Immature natural killer cell (primary cell): ENCODE measurements at places on chromosomes 7 and 10.

GRCh38 chr10:87753995-87754866 is 63.8 kb downstream of the ATAD1 start:
- DNase-seq = no peak

DNA sequence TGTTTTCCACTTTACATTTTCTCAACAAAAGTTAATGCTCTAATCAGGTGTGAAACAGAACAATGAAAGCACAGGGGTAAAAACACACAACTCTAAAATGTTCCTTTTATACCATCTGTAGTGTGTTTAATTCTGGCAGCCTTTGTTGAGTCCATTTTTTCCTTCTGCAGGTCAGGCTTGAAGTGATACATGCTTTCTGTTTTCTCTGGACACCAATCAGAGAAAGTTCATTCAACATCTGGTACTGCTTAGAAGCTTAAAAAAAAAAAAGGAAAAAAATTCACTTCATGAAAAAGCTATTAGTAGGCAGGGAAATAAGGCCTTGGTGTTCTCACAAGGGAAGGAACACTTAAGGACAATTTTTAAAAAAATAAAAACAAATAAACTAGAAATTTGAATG is 231.3 kb upstream of the RHOBTB1 start:
- no peak for DNase-seq

- DNase-seq = no peak
These were observed 224.7 kb upstream of the ADARB2 start for GRCh38 chr10:1961989-1962388.

DNA sequence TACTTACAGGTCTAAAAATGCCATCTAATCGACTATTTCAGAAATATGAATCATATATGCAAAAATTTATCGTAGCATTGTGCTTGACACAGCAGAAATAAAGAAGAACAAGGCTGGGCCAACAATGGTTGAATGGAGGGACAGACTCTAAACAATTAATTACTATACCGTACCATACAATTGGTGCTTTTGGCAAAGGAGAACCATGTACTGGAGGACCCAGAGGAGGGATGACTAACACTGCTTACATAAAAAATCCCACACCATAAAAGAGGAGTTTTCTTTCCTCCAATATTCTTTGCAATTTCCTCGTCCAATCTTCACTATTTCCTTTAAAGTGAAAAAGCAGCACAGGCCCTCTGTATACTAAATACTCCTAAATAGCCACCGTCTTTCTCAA is 94.1 kb downstream of the SGMS1 start:
- no peak for DNase-seq

DNA sequence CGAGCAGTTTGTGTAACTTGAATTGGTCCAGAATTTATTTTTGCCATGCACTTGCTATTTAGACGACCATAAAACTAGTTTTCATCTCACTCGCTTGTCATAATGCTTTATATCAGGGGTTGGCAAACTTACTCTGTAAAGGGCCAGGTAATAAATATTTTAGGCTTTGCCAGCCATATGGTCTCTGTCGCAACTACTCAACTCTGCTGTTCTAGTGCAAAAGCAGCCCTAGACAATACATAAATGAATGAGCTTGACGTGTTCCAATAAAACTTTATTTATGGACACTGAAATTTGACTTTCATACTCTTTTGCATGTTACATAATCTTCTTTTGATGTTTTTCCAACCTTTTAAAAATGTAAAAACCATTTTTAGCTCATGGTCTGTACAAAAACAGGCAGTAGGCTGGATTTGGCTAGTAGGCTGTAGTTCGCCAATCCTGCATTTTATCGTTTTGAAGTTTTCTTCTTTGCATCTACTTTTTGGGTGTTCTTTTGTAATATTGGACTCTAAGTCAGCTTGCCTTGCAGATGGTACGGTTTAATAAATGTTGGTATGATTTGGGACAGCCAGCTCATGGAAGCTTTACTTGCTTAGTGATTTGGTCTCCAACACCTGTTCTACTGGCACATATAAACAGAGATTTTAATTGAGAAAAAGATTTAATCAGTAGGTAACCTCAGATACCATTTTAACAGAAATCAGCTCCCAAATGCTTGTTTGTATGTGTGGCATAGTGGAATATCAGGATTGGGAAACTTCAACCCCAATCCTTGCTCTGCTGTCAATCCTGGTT is 25.6 kb downstream of the SND1 start:
- DNase-seq = no peak

DNA sequence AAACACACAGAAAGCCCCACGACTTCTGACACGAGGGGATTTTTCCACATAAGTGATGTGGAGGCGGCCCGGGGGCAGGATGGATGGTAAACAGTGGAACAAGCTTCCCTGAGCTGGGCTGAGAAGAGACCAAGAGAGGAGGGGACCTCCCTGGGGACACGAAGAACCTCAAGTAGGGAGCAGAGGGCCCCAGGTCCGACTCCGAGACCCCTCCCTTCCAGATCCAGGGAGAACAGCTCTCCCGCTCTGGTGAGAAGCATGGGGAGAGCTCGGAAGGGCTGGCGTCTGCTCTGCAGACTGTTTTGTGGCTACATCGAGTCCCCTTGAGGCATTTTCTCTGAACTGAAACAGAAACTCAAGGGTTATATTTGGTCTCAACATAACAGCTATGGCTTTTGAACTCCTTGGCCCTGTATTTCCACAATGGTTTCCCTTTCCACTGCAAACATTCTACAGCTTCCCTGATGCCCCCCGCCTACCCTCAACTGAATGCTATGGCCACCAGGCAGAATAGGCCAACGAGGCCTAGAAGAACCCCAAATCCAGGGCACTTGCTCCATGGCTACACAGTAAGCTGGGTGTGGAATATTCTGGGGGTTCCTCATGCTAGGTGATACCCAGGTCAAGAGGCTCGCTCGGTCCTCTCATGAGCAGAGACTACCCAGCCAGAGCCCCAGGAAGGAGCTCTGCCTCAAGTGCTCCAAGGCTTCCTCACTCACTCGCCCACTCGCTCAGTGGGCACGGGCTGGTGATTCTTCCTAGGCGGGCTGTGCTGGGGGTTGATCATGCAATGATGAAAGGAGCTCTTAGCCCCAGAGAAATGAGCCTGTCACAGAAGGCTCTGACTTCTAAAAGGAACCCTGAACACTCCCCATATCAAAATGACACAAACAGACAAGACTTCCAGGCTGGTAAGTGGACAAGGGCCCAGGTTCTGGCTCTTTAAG is 47.5 kb downstream of the FAM53B start:
- peak; percentile 54 for DNase-seq

DNA sequence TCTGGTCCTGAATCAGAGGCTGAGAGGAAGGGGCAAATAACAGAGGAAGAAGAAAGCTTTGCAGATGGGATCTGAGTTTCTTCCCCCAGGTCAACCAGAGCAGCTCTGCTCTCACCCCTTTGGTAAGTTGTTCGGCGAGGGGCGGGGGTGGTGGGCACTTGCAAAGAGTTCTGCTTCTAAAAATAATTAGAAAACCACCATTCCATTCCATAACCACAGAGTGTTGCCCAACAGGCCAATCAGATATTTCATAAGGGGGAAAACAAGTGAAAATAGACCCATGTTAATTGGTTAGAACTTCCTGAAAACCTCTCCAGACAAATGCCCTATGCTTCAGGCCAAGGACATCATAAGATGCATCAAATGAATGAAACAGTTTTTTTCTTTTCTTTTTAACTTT is 43.6 kb upstream of the R3HCC1L start:
- no peak for DNase-seq

DNA sequence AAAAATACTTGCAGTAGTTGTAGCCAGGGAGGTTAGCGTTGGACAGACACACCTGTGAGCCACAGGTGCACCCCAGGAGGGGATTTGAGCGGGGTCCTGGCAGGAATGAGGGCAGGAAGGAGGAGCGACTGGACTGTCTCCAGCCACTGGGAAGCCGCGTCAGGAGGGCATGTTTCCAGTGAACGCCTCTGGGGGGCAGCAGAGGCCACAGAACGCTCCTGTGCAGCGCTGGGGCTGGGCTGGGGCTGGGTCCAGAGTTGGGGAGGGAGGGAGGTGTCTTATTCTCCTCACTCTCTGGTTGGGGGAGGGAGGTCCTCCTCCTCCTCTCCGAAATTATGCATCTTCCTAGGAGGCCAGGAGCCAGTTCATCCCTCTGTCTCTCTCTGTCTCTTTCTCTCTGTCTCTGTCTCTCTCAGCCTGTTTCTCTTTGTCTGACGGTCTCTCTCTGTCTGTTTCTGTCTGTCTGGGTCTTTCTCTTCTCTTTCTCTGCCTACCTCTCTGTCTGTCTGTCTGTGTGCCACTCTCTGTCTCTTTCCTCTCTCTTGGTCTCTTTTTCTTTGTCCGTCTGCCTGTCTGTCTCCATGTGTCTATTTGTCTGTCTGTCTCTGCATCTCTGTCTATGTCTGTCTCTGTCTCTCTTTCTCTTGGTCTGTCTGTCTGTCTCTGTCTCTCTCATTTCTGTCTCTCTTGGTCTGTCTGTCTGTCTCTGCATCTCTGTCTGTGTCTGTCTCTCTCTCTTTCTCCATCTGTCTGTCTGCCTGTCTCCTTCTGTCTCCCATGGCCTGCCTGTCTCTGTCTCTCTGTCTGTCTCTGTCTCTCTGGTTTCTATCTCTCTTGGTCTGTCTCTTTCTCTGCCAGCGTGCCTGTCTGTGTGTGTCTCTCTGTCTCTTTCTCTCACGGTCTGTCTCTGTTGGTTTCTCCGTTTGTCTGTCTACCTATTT is 9.9 kb upstream of the PSMG3 start:
- peak; percentile 67 for DNase-seq

- no peak for DNase-seq
These were observed 9.9 kb downstream of the STARD3NL start for GRCh38 chr7:38187794-38188440.

- DNase-seq = no peak
These were observed 25.0 kb downstream of the SHH start for GRCh38 chr7:155787171-155787851.

- no peak for DNase-seq
These were observed 183.7 kb downstream of the TRIL start for GRCh38 chr7:28774261-28774988.

DNA sequence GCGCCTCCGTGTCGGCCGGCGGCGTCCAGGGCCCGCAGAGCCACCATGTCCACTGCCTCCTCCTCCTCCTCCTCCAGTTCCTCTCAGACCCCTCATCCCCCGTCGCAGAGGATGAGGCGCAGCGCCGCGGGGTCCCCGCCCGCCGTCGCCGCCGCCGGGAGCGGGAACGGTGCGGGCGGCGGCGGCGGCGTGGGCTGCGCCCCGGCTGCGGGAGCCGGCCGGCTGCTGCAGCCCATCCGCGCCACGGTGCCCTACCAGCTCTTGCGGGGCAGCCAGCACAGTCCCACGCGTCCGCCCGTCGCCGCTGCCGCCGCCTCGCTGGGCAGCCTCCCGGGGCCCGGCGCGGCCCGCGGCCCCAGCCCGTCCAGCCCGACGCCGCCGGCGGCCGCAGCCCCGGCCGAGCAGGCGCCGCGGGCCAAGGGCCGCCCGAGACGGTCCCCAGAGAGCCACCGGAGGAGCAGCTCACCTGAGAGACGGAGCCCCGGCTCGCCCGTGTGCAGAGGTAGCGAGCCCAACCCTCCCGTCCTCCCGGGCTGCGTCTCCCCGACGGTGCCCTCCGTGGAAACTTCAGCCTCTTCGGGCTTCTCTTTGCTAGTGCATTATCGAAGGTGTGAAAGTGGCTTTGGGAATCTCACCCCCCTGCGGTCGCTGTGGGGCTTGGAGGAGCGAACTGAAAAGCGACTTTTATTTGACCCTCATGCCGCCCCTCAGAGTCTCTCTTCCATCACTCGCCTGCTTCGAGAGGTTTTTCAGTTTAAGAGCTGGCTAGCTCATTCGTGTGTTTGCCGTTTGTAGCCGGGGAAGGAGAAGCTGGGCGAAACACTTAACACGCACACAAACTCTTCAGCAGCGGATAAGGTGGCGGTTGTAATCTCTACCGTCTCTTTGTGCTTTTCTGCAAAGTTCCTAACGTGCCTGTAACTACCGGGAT is 975 bp downstream of the GLCCI1 start:
- peak; percentile 59 for DNase-seq

GRCh38 chr7:29593459-29593858 is 29.8 kb downstream of the PRR15 start:
- DNase-seq = no peak

- DNase-seq = no peak
These were observed 394.1 kb upstream of the PHF14 start for GRCh38 chr7:10579561-10579960.

DNA sequence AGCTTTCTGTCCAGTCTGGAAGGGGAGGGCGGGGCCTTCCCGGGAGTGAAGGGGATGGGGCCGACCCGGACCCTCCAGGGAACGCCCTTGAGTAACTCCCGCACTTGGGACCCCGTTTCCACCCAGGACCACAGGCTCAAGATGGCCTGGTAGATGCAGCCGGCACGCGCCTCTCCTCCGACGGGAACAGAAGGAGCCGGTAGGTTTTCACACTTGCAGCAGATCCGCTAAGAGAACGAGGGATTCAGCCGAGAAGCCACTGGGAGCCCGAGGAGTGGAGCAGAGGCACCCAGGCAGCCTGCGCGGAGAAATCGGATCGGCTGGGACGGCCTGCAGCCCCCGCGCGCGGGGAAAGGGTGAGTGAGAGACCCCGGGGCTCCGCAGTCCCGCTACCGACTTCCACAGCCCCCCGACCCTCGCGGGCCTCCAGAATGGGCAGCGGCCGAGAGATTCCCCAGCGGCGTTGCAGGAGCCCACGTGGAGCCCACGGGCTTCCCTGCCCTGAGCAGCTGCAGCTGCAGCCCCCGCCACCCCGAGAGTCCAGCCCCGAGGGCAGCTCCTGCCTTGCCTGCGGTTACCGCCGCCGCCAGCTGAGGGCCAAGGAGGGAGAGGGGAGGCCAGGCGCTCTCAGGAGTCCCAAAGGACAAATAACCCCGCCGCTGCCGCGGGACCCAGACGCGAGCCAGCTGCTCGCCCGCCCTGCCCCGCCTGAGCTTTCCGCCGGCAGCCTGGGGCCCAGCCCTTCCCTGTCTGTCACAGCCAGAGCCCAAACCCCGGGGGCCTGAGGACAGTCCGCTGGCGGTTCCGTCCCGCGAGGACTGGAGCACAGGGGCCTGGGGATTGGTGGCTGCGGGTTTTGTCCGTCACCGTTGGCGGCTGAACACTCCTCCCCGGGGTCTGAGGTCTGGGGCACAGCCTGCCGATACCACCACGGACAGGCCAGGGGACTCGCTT is 21.8 kb downstream of the IFT22 start:
- no peak for DNase-seq

DNA sequence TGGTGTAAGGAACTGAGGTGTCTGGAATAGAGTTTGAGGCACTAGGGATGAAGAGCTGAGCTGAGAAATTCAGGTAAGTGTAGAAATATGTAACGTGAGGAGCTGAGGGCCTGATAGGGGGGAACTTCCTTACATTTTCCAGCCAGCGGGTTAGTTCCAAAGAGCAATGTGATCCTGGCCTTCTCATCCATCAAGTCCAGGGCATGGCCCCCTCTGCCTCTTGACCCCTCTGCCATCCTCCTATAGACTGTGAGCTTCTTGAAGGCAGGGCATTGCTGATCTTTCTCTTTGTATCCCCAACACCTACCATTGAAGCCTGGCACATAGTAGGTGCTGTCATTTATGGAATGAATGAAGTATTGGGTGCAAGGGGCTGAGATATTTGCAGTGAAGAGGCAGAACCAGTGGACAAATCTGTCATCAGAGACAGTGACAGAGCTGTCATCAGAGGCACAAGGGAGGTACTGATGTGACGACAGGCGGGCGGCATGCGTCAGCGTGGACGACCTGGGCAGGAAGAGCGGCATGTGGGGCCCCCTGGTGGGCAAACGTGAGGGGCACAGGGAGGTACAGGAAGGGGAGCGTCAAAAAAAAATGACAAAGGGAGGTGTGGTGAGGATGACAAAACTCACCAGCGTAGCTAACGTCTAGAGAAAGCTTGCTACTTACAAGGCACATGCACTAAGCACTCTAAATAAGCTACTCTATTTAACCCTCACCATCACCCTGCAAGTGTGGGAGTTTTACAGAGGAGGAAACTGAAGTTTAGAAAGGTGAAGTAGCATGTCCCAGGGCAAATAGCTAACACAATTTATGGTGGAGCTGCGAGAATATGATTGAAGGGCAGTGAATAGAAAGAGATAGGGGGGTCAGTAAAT is 5.2 kb upstream of the CAMK2G start:
- DNase-seq = peak; percentile 94
